ENCODE measurements at places on chromosomes 3 and 15.

DNA sequence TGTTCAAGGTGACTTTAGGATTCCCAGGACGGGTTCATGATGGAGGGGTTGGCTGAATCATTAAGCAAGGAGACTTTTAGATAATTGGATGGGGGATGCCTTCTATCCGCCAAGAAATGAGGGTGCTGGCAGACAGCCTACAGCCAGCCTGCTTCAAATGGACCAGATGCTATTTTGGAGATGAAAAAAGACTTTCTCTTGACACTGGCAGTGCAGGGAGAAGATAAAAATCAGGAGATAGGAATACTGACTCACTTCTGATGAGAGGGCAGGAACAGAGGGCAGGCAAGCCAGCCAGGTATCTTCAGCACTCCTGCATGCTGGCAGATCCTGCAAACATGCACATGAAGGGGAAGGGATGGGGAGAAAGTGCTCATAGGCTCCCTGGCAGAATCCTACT, 7.7 kb upstream of the SYN2 start:
- DNase-seq = no peak
- H3K36me3 ChIP-seq = no peaks in the 10 kb centered on the region
- no peak overlapping the region for H3K27ac ChIP-seq

GRCh38 chr3:14824646-14825045, 5.9 kb downstream of the FGD5 start:
- H3K4me1 ChIP-seq = peaks cover 18% of the 10 kb centered on the region
- H3K4me3 ChIP-seq = no peak overlapping the region
- no peaks in the 10 kb centered on the region for H3K36me3 ChIP-seq
- no peak overlapping the region for H3K27ac ChIP-seq
- H3K27me3 ChIP-seq = no peaks in the 10 kb centered on the region
- DNase-seq = no peak

DNA sequence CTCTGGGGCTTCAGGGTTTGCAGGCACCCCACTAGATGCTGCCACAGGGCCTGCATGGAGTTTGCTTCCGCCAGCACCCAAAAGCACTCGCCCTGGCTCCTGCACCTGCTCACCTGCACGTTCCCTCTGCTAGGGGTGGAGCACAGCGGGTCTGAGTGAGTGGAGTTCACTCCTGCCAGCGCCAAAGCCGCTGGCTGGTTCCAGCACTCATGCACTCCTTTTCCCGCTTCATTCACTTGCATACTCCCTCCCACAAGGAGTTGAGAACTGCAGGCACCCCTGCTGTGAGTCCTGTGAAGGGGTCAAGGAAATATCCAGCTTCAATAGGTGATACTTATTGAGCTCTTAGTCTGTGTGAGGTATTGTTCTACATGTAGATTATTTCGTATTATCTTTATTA, 537.5 kb downstream of the NR2F2 start:
- H3K27me3 ChIP-seq = no peaks in the 10 kb centered on the region
- no peak for DNase-seq
- no peak overlapping the region for H3K27ac ChIP-seq
- H3K4me1 ChIP-seq = no peaks in the 10 kb centered on the region

DNA sequence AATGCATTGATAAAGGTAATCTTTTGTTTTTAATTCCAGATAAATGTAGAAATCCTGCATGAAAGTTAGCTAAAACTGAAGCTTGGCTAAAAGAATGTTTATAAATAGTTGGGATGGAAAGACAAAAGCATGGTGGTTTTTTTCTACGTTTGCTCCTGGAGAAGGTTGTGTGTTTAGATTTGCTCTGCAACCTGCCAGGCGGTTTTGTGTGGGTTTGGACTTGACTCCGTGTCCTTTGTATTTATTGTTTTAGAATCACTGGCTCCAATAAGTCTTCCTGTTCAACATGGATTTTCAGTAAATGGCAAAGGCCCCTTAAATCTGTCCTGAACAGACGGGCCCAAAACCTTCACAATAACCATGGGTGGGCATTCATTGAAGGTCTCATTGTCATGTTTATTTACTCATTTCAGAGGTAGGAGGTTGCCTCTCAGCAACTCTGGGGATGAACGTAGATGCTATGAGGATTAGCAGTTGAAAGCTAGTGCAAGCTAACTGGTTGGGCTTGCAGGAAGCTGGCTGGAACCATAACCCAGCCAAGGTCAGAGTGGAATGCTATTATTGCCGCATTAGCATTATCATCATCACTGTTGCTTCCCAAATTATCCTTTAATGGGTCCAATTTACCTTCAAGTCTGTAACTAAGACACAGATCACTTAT, 60.6 kb upstream of the ADAMTS9 start:
- H3K4me3 ChIP-seq = no peak overlapping the region
- DNase-seq = no peak
- H3K36me3 ChIP-seq = no peaks in the 10 kb centered on the region
- no peaks in the 10 kb centered on the region for H3K4me1 ChIP-seq

Data from CD14-positive monocyte (primary cell).